RCC 7860 (cell line): ENCODE measurements at places on chromosomes 2 and 18.

- no peak for DNase-seq
These were observed 124.5 kb downstream of the MIB1 start for GRCh38 chr18:21865043-21865442.

DNA sequence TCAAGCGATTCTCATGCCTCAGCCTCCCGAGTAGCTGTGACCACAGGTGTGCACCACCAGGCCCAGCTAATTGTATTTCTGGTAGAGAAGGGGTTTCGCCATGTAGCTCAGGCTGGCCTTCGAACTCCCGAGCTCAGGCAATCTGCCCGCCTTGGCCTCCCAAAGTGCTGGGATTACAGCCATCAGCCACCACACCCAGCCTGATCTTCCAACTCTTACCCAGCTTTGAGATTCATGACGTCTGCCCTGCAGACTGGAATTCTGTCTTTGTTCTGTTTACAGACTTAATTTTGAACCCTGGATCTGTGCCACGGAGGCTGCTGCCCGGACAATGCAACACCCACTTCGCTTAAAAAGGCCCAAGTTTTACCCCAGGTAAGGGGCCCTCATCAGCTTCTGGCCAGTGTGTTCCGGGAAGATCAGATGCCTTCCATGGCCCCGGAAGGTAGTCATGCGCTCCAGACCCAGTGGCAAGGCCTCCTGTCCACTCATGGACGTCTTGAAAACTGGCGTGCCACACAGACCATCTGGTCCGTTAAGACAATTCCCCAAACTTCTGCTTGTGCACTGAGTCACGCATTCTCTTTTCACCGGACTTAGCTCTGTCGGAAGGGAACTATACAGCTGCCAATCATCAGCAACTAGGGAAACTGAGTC, 5.5 kb downstream of the PXDN start:
- no peak for DNase-seq

DNA sequence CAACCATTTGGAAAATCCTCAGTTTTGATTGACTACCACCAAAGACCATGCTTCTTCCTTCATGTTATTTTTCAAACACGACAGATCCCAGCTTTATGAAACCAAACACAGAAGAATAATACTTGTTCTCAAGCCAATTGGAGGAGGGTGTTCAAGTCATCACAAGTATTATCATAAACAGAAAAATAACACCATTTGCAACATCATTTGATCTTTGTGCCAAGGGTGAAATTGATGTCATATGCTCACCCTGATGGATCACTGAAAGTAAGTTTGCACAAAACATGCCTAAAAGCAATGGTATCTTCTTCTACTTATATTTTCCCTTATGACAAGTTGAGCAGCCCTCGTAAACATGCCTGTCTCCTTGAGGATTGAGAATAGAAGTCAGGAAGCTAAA, 448.0 kb upstream of the ZEB2 start:
- DNase-seq: no peak

GRCh38 chr18:47970664-47971531, 40.4 kb upstream of the SMAD2 start:
- DNase-seq: no peak

DNA sequence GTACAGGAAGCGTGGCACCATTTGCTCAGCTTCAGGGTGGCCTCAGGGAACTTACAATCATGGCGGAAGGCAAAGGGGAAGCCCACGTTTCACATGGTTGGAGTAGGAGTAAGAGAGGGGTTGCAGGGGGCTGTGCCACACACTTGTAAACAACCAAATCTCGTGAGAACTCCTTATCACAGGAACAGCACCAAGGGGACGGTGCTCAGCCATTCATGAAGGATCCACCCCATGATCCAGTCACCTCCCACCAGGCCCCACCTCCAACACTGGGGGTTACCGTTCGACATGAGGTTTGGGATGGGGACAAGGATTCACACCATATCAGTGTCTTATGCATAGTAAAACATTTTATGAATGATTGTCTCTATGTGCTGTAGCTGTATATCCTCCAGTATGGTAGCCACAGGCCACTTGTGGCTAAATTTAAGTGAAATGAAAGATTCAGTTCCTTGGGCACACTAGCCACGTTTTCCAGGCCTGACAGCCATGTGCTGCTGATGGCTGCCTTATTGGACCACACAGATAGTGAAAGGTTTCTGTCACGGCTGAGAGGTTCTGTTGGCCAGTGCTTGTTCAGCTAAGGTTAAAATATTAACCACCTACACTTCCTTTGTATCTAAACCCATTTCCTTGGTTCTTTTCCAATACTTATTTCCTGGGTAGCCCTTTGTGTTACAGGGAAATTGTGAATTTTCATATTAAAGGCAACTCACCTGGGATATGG, 77.3 kb downstream of the AGAP1 start:
- DNase-seq: peak; percentile 85

DNA sequence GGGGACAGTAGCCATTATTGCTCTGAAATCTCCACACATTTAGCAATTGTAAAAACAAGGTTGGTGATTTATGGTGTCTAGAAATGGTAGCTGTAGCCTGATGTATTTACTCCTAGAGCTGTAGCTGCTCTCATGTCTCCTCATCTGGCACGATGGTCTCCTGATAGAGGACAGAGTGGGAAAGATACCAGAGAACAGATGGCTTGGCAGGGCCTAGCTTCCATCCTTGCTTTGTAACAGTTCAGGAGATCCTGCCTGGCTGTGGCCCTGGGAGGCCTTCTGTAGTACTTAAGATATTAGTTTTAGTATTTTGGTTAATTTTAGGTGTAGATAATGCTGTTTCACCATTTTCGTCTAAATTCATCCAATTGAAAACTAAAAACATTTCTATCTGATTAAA, 6.7 kb downstream of the ATG16L1 start:
- DNase-seq: no peak

DNA sequence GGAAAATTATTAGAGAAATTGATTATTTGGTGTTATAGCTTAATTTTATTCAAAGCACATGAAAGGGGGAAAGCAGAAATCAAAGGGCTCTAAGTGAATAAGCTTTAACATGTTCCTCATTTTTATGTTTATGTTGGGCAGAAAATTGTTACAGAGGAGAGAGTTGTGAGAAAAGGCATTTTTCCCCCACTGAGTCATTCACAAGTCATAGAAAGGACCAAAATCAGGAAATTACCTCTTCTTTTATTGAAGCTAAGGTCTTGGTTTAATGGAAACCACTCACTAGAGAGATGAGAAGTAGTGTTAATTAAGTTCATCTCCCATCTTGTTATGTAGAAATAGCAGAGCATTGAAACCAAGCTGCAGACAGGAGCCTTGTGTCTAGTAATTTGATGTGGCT, 175.3 kb upstream of the THUMPD2 start:
- DNase-seq: no peak

DNA sequence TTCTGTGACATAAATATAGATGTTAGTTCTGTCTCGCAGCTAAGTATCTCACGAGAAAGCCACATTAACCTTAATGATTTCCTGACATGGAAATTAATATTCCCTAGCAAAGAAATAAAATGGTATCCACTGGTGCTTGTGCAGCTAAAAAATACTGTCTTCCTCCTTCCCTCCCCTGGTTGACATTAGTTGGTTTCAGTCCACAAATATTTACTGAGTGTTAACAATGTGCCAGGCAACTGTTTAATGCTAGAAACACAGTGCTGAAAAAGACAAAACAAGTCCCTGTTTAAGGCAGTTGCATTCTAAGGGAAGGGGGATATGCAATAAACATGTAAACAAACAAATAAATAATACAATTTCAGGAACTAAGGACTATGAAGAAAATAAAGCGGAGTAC, 44.2 kb upstream of the VPS54 start:
- DNase-seq: no peak

GRCh38 chr2:99420751-99421299, 69.0 kb downstream of the REV1 start:
- no peak for DNase-seq
